Stimulated activated CD4-positive, alpha-beta T cell treated with anti-CD3 and anti-CD28 coated beads, Interleukin-12 subunit alpha, Interleukin-12 subunit beta, amount 100 ng/mL, for 24 hours (primary cell): ENCODE measurements at places on chromosomes 3 and 15.

GRCh38 chr3:188367678-188368077 is 213.7 kb downstream of the LPP start:
- DNase-seq: no peak

- no peak for DNase-seq
Measured at GRCh38 chr3:177703788-177704187, 506.5 kb upstream of the TBL1XR1 start.

GRCh38 chr15:62173215-62173614 is 8.1 kb upstream of the C2CD4B start:
- no peak for DNase-seq

DNA sequence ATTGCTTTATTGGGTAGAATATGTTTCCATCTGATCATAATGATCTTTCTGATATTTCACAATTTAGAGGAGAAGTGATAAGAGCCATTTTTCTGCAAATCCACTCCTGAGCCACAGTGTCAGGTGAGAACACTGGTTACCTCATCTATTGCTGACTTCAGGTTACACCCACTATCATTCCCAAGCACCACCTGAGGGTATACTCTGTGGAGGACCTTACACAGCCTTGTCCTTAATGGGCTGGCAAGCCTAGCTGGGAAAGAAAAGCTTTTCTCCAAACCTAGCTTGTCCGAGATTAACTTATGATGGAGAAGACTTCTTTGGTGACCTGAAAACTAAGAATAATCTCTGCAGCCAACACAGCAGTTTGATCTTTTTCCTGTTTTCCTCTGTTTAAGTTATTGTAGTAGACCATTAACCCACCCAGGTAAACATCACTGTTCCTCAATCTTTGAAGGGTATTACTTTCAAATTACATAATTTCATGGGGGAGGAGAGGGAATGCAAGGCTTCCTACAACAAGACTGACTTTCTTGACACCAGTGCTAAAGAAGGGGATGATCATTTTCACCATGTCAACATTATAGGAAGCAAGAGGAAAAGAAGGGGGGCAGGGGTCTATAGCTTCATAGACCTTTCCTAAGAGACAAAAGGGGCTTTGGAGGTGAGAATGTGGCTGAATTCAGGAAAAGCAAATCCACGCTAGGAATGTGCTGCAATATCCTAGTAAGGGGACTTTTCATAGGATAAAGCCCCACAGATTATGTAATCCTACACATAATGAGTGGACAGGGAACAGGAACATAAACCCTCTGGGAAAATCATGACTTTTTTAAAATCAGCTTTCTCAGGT is 1.7 kb downstream of the NCEH1 start:
- no peak for DNase-seq

DNA sequence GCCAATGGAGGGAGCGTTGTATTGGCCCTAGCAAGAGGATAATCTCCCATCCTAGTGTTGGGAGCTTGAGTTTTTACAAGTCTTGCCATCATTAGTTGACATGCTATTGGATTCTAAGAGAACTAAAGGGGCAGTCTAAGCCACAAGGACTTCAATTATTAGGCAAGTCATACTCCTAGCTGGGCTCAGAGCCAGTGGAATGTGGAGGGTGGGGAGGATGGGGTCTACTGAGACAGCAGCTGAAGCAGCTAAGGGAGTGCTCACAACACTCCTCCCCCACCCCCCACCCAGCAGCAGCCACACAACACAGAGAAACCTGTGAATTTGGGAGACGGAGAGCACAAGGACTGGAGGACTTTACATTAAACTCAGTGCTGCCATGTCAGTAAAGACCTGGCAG is 27.9 kb downstream of the FRG2C start:
- DNase-seq: no peak

- no peak for DNase-seq
Measured at GRCh38 chr3:154250291-154250690, 74.0 kb downstream of the DHX36 start.
